ENCODE measurements at places on chromosomes 3 and 15. TPM values are rescaled to one million over a fixed set of nuclear protein-coding genes. Genes with fewer than 3 reads are reported as not detected.

DZIP1L gene
- 29.0 TPM for total RNA-seq

GATM gene
- 43.6 TPM for total RNA-seq

IQSEC1 gene
- total RNA-seq, result 49.1 TPM

RBPMS2 gene
- total RNA-seq, result 1.1 TPM

CELF6 gene
- total RNA-seq, result 4.2 TPM

C3orf20 gene
- 0.10 TPM for total RNA-seq

CPNE9 gene
- not detected for total RNA-seq

CHRNA5 gene
- total RNA-seq, result 1.6 TPM

DLEC1 gene
- 23.8 TPM for total RNA-seq

MKRN2OS gene
- total RNA-seq, result 1.1 TPM

SPINK8 gene
- not detected for total RNA-seq

CRYGS gene
- 1.2 TPM for total RNA-seq

LDHAL6B gene
- total RNA-seq, result not detected

DNA sequence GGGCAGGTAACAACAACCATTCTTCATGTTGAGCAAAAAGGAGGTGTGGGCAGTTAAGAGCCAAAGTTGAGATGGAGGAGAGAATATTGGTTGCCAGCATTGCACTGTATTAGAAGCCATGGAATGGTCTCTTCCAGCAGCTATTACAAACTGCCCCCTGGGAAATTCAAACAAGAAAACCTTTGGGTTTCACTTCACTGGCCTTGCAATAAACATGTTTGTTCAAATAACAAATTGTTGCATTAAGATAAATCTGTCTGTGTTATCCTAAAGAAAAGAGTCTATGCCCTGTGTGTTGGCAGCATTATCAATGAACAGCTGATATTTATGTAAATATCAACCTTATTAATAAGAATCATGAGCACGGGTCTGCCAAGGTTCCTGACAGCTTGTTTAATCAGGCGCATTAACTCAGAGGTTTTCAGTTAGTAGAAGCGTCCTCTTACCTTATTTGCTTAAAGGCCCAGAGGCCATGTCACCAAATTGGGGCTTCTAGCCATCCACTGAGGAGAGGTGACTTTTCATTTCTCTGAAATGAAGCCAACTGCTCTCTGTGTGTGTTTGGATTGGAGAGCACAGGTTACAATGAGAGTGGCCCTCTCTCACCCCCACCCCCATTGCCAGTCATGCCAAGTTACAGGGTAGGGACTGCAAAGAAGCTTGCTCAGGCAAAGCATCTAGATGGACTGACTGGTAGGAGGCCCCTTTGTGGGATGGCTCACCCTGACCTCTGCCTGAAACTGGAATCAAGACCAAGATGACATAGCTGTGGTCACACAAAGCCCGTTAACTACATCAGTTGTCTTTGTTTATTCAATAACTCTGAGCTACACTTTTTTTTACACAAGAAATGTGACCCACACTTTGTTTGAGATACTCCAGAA lies 10.5 kb downstream of the FILIP1L start:
- no peak for DNase-seq

DNA sequence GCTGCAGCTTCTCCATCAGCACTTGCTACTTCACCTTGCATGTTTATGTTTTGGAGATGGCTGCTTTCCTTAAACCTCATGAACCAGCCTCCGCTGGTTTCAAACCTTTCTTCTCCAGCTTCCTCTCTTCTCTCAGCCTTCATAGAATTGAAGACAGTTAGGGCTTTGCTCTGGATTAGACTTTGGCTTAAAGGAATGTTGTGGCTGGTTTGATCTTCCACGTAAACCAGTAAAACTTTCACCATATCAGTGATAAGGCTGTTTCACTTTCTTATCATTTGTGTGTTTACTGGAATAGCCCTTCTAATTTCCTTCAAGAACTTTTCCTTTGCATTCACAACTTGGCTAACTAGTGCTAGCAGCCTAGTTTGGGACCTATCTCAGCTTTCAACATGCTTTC lies 11.7 kb upstream of the GNAT1 start:
- no peak for DNase-seq

GRCh38 chr15:101635944-101636727 lies 16.0 kb downstream of the TM2D3 start:
- no peak for DNase-seq

GRCh38 chr3:130786306-130786705 lies 39.7 kb upstream of the PIK3R4 start:
- no peak for DNase-seq

GRCh38 chr15:79084308-79084968 lies 6.1 kb downstream of the RASGRF1 start:
- no peak for DNase-seq

GRCh38 chr3:11434017-11434526 lies 161.9 kb downstream of the ATG7 start:
- DNase-seq, result peak; percentile 74

DNA sequence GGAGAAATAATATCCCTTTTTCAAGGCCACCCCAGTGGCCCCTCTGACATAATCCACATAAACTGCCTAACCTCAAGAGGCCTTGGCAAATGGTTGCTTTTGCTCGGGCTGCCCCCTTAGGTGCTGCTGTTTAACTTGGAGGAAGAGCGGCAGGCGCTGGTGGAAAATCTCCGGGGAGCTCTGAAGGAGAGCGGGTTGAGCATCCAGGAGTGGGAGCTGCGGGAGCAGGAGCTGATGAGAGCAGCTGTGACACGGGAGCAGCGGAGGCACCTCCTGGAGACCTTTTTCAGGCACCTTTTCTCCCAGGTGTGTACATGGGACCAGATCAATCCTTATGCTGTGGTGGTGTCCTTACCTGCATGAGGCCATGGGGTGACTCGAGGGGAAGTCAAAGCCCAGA lies 15.0 kb downstream of the DUOX1 start:
- DNase-seq, result no peak

- no peak for DNase-seq
Observed at GRCh38 chr3:13215940-13216546, 142.8 kb upstream of the IQSEC1 start.

GRCh38 chr15:64502151-64502550 lies 41.8 kb downstream of the ZNF609 start:
- DNase-seq, result no peak

DNA sequence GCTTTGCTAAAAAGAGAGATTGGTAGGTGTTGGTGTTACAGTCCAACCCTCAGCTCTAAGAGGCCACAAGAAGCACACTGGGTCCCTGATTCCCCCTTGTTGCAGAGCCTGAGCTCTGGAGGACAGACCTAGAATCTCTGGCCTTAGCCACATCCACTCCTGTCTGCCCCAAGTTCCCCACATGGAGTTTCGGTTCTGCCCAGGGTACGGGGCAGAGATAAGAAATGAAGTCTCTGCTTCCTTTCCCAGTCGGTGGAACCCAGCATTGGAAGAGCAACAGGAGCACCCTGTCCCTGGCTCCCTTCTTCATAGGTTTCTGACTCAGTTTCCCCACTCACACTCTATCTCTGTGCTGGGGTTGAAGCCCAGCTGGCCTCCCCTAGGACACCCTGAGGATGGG lies 13.2 kb downstream of the PRR23E start:
- DNase-seq, result no peak

- DNase-seq, result no peak
Observed at GRCh38 chr15:27258287-27258686, 287.3 kb downstream of the GABRG3 start.

DNA sequence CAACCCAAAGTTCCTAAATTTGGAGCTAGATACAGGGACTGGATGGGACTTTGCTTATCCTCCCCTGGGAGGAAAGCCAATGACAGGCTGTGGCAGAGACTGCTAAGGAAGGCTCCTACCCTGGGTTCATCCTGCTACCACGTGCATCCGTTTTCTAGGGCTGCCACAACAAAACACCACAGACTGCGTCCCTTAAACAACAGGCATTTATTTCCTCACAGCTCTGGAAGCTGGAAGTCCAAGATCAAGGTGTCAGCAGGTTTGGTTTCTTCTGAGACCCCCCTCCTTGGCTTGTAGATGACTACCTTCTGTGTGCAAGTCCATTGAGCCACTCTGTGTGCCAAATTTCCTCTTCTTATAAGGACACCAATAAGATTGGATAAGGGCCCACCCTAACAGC lies 263.9 kb downstream of the FAM43A start:
- DNase-seq, result no peak

- no peak for DNase-seq
Observed at GRCh38 chr3:71247221-71247957, 336.1 kb downstream of the FOXP1 start.

DNA sequence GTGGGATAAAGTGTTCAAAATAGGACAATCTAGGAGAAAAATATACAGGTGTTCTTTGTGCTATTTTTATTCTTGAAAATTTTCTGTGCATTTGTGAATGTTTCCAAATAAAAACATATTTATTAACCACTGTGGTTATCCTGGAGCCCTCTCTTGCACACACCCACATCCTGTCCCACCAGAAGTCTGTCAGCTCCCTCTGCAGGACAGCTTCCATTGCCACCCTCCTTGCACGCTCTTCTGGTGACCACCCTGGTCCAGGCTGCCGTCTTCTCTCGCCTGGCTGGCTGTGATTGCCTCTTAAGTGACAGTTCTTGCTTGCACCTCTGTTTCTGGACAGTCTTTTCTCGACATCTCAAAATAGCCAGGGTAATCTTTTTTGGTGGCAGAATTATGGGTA lies 394.0 kb downstream of the LRTM1 start:
- no peak for DNase-seq

DNA sequence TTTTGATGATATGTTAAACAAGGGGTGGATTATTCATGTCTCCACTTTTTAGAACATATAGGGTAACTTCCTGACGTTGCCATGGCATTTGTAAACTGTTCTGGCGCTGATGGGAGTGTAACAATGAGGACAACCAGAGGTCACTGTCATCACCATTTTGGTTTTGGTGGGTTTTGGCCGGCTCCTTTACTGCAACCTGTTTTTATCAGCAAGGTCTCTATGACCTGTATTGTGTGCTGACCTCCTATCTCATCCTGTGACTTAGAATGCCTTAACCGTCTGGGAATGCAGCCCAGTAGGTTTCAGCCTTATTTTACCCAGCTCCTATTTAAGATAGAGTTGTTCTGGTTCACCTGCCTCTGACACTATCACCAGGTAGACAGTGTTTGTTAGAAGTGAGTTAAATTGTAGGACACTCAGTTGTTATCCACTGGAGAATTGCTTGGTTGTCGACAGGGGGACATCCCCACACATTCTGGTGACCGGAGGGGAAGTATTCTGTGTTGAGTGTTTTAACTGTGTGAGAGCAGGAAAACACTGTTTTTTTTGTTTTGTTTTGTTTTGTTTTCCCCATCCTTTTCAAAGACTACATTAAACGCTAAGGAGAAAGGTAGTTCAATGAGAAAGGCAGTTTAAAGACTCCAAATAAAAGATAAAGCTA lies 36.9 kb upstream of the SKIL start:
- DNase-seq, result no peak

- no peak for DNase-seq
Observed at GRCh38 chr3:72434296-72434695, 413.9 kb downstream of the SHQ1 start.

DNA sequence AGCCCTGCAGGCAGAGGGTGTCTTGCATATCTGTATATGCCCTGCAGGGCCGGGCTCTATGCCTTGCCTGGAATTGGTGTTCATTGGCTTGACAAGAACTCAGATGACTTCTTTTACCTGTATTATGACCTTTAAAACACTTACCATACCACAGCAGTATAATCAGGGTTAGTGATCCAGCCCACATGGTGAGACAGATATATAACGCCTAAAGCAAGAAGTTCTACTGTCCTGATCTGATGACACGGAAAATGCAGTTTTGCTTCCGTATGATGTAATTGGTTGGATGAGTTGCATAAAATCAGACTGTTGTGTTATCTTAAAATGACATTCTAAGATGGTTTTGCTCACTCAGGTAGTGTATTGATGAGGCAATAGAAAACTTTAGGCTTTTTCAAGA lies 9.4 kb downstream of the CCDC174 start:
- no peak for DNase-seq

DNA sequence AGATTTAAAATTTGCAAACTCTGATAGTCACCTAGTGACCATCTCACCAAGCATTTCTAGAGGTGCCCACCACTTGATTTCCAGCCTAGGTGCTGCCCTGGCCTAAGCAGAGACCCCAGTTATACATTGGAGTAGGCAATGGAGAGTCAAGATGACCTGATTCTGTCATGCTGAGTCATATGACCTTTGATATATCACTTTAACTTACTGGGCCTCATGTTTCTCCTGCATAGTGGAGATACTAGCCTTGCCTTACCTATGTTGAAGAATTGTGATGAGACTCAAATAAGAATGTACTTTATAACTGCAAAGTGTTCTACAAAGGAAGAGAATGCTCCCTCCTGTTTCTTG lies 75.5 kb upstream of the XCR1 start:
- no peak for DNase-seq

DNA sequence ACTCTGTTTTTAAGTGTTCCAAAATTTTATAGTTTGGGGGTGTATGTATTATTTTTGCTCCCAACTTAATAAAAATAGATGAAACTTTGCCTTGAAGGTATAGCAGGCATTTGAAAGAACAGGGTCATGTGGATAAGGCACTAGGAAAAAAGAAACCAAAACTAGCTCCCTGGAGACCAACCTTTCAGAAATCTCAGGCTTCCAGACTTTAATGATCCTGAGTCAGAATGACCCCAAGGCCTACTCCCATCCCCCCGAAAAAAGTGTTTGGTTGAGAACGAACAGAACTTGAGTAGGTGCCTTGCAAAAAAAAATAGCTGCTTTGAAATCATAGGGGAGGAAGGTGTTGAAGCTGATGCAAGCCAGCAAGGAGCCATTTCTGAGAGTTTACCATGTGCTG lies 309.5 kb downstream of the THSD4 start:
- DNase-seq, result no peak

DNA sequence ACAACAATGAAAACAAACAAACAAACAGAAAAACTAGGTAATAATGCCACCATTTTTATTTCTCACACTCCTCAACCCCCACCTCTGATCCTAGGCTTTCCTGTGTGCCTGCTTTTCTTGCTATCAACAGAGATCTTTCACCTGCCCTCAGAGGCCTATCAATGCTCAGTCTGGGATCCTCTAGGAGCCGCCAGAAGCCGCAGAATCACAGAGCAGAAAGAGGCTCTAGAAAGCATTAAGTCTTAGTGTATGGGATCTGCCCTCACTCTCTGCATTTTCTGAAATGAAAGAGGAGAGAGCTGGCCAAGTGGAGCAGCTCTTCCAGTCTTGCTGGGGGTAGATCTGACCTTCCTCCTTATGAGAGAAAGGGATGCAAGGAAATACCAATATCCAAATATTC lies 306.8 kb downstream of the TUSC7 start:
- DNase-seq, result no peak

GRCh38 chr3:147049305-147049704 lies 357.0 kb downstream of the ZIC4 start:
- no peak for DNase-seq

Data from ovary (tissue), 10 donors.